ENCODE measurements at places on chromosomes 2 and 18.

DNA sequence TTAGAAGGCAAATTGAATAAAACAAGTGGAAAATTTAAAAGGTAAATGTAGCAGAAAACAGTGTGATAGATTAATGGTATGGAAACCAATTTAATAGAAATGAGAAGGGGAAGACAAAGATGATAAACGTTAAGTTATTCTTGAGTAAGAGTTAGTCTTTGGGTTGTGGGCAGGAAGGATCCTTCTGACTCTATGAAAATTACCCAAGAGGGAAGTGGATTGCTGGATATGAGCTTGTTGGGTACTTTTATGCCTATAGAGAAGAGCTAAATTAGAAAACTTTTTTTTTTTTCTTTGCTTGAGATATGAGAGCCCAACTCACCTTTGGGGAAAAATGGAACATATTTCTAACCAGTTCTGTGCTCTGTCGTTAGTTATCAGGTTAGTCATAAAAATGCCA, 144.0 kb downstream of the LDLRAD4 start:
- DNase-seq: no peak

- DNase-seq: no peak
These were observed 6.2 kb downstream of the CCBE1 start for GRCh38 chr18:59690996-59691395.

DNA sequence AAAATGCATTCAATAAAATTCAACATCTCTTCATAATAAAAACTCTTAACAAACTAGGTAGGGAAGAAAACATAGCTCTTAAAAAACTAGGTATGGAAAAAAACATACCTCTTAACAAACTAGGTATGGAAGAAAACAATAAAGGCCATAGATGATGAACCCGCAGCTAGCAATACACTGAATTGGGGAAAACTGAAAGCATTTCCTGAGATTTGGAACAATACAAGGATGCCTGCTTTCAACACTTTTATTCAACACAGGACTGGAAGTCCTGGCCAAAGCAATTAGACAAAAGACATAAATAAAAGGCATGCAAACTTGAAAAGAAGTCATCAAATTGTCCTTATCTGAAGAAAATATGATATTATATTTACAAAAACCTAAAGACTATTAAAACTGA, 67.8 kb downstream of the NCKAP1 start:
- no peak for DNase-seq

DNA sequence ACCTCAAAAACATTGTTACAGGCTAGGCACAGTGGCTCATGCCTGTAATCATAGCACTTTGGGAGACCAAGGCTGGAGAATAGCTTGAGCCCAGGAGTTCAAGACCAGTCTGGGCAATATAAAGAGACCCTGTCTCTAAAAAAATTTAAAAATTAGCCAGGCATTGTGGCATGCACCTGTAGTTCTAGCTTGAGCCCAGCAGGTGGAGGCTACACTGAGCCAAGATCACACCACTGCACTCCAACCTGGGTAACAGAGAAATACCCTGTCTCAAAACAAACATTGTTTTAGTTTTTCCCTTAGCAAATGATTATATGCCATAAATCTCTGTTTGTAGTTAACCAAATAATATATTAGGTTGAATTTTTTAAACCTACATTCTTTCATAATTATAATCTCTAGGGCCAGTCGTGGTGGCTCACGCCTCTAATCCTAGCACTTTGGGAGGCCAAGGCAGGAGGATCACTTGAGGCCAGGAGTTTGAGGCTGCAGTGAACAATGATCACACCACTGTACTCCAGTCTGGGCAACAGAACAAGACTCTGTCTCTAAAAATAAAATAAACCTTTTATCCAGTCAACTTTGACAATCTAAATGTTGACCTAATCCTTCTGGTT, 13.3 kb upstream of the CYP20A1 start:
- DNase-seq: no peak

- no peak for DNase-seq
These were observed 750 bp upstream of the RIOK3 start for GRCh38 chr18:23452347-23452727.

DNA sequence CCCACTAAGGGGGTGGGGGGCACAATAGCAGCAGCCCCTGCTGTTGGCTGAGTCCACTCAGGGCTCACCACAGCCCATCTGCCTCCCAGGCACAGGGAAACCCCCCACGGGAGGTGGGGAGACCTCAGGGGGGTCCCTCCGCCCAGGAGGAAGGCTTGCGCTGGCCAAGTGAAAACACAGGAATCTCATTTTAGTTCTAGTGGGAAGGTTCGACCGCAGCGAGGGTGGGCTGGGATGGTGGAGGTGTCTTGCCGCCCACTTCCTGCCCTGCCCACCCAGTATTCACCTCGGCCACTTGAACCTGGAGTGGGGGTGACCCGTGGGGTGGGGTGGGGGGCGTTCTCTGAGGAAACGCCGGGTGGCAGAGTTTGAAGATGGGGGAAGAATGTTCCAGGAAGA, 6.9 kb upstream of the BOK start:
- no peak for DNase-seq

DNA sequence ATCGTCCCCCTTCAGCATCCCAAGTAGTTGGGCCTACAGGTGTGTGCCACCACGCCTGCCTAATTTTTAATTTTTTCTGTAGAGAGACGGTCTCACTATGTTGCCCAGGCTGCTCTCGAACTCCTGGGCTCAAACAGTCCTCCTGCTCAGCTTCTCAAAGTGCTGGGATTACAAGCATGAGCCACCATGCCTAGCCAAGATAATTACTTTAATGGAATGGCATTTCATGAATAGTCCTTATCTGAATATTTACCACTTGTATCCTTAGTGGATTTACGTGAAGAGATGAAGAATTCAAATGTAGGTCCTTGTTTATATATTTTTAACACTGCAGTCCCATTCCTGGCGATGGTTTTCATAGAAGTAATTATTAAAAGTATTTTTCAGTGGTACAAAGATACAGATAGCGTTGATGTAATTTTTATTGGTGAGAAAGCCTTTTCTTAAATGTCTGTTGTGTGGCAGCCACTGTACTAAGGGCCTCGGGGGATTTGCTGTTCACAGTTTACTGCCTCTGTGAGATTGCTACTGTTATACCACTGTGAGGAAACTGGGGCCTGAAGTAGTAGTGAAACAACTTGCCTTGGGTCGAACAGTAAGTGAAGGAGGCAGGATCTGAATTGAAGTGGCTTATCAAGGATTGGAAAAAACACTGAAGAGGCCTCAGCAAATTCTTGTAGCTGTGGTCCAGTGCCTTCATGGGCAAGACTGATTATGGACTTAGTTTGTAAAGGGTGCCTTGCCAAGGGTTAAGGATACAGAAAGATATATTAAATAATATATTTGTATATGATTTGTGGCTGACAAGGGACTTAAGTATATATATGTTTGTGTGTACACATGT, 151.2 kb downstream of the PRPF40A start:
- no peak for DNase-seq

DNA sequence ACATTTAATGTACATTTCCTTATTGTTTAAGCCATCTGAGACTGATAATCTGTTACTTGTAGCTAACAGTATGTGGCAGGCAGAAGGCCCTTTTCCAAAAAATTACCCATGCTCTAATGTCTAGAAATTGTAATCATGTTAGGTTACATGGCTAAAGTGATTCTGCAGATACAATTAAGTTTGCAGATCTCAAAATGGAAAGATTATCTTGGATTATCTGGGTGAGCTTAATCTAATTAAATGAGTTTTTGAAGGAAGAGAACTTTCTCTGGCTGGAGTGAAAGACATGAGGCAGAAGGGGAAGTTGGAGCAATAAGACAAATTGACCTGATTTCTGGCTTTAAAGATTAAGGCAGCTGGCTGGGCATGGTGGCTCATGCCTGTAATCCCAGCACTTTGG, 76.3 kb downstream of the MBD2 start:
- DNase-seq: no peak

- DNase-seq: no peak
These were observed 116.4 kb downstream of the LYPD6 start for GRCh38 chr2:149446748-149447147.

DNA sequence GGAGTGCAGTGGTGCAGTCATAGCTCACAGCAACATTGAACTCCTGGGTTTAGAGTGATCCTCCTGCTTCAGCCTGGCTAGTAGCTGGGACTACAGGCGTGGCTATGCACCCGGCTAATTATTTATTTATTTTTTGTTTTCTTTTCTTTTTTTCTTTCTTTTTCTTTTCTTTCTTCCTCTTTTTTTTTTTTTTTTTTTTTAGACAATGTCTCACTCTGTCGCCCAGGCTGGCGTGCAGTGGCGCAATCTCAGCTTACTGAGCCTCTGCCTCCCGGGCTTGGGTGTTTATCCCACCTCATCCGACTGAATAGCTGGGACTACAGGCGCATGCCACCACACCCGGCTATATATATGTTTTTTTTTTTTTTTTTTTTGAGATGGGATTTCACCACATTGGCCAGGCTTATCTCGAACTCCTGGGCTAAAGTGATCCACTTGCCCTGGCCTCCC, 1.4 kb upstream of the ANXA4 start:
- DNase-seq: no peak

- DNase-seq: no peak
These were observed 3.8 kb upstream of the SEMA4C start for GRCh38 chr2:96873651-96874096.

DNA sequence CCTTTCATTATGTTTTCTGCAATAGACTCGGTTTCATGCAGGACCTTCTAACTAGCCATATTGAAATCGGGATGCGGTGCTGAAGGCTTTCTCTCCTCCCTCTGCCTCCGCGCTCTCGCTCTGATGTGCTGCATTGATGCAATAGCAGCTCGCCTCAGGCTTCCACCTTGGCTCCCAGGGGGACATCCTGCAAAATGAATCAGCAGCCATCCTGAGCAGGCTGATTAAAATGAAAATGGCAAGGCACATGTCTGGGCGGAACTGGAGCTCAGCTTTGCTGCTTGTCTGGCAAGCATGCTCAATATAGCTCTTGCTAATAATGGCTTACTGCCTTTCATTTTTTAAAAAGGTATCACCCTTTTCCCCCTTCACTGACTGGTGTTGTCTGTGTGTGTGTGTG, 806 bp upstream of the MYT1L start:
- peak; percentile 83 for DNase-seq

DNA sequence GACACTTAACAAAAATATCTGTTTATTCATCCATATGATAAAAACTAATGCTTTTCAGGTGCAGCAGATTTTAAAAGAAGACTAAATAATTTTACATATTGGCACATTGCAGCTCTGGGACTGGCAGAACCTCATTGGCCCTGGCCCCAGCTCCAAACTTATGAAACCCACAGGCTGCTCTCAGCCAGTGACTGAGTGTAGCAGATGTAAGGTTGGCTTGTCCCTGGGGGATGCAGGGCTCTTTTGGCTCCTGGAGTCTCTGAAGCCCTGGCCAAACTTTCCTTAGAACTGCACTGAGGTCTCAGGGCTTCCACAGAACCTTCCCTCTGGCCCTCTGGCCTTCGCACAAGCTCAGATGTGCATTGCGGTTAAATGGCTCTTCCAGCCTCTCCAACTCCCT, 725.0 kb upstream of the SOX11 start:
- DNase-seq: no peak

GRCh38 chr2:205590759-205591158, 91.5 kb upstream of the NRP2 start:
- DNase-seq: no peak

GRCh38 chr2:226077031-226077430, 677.5 kb downstream of the NYAP2 start:
- no peak for DNase-seq

DNA sequence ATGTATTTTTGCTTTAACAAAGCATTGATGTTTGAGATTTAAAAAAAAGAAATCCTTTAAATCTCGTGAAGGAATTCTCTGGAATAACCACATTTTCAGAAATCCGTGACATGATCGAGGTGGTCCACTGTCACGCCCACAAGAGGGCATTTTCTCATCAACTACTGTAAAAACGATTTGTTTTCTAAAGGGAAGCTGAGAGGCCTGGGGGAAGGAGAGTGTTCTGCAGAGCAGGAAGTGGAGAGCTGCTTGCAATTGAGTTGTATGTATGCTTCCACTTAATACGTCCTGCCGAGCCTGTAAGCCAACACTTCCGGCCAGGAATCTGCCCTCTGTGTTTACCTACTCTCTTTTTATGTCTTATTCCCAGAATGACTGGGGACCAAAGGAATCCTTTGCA, 19.4 kb downstream of the KLHL29 start:
- DNase-seq: no peak

DNA sequence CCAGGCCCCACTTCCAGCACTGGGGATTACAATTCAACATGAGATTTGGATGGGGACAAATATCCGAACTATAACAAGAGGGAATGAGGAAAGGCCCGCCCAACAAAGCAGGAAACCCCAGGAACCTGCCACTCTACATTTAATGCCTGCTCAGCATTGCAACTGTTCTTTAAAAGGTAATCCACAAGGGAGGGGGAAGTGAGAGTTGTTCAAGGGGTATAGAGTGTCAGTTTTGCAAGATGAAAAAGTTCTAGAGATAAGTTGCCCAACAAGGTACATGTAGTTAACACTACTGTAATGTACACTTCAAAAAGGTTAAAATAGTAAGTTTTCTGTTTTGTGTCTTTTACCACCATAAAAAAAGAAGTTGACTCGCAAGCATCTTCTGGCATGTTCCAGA, 137.6 kb downstream of the MBD2 start:
- no peak for DNase-seq

DNA sequence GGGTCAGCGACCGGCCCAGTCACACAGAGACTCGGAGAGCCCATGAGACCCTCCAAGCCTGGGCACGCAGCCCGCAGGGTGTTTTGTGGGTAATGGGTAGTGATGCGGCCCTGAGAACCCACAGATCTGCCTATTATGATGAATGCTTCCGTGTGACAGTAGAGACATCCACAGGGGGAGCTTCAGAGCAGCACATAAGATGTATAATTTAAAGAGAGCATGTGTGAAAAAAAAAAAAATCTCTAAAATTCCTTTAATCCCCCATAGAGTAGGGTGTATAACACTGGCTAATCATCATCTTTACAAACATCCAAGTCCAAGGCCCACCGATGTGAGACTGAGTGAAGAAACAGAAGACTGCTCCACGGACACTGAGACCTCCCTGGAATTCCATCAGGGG, 34.6 kb downstream of the BIN1 start:
- no peak for DNase-seq

- no peak for DNase-seq
These were observed 172.7 kb downstream of the SETBP1 start for GRCh38 chr18:44853430-44853829.

DNA sequence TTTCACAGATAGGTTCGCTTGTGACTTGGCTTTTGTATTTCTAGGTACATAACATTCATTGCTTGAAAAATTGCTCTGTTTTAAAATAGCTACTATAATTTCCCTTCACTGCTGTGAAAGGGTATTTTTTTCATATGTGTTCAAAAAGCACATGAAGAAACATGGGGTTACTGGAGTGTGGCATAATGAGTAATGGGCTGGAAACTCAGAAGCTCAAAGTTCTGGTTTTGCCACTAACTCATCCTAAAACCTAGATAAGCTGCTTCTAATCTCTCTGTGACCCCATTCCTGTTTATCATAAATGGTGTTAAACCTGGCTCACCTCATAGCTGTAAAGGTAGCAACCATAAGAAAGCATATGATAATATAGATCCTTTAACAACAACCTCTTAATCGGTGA, 319.3 kb downstream of the PTPRM start:
- no peak for DNase-seq

- DNase-seq: no peak
These were observed 106.9 kb downstream of the B3GNT2 start for GRCh38 chr2:62302631-62303435.
